ENCODE measurements at places on chromosomes 12 and 14. TPM values are rescaled to one million over a fixed set of nuclear protein-coding genes. Genes with fewer than 3 reads are reported as not detected.

DNA sequence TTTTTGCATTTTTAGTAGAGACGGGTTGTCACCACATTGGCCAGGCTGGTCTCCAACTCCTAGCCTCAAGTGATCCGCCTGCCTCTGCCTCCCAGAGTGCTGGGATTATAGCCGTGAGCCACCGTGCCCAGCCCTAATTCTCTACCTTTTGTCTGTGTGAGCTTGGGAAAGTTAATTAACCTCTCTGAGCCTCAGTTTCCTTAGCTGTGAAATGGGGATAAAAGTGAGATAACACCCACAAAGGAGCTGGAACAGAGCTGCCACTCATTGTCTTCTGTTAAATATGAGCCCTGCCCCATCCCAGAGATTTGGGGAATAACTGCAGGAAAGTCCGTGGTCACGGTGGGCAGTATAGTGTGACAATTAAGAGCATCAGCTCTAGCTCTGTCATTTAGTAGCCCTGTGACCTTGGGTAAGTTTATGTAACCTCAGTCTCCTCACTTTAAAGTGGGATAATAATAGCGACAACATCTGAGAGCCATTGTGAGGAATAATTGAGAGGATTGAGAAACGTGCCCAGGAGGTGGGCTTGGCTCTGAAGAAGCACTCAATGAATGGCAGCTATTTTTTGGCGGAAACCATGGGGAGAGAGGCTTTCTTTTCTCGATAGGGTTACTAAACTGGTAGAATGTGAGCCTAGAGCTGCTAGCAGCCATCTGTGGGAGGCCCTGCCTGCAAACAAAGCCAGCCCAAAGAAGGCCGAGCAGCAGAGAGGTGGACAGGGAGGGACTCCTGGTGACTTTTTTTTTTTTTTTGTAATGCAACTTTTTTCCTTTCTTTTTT, 60.8 kb upstream of the MED13L start:
- no peak for DNase-seq

GRCh38 chr14:99272899-99273765, 1.1 kb upstream of the BCL11B start:
- DNase-seq, result peak; percentile 28

DNA sequence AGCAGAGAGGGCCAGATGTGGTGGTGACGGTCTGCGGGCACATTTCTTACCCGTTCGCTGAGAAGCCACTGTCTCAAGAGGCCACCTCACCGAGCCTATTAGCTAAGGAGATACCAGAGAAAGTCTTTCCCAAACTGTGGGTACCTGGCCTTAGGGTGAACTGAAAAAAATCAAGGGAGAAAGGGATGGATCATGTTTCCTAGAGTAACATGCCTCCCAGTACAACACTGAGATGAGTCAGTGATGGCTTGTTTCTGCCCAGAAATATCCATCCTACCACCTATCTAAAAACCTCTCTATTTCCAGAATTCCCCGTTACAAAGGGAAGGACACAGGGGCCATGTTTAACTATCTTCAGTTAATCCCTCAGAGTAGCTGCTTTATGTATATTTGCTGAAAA, 83.7 kb downstream of the LMNTD1 start:
- DNase-seq, result no peak

GRCh38 chr12:104452087-104452486, 4.7 kb upstream of the CHST11 start:
- DNase-seq, result no peak

DNA sequence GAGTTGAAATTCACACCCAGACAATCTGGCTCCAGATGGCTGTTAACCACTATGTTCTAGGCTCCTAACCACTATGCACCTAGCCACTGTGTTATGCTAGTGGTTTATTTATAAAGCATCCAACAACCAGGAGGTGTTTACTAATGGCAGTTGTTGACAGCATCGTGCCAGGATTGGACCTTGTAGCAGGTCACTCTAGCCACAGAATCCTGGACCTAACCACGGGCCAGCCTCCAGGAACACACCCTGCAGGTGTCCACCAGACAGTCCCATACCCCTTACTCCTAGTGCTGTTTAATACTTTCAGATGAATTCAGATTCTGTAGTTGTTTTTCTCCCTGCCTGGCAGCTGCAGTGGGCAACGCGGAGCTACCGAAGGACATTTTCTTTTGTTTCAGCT, 109.4 kb upstream of the MYL2 start:
- no peak for DNase-seq

DNA sequence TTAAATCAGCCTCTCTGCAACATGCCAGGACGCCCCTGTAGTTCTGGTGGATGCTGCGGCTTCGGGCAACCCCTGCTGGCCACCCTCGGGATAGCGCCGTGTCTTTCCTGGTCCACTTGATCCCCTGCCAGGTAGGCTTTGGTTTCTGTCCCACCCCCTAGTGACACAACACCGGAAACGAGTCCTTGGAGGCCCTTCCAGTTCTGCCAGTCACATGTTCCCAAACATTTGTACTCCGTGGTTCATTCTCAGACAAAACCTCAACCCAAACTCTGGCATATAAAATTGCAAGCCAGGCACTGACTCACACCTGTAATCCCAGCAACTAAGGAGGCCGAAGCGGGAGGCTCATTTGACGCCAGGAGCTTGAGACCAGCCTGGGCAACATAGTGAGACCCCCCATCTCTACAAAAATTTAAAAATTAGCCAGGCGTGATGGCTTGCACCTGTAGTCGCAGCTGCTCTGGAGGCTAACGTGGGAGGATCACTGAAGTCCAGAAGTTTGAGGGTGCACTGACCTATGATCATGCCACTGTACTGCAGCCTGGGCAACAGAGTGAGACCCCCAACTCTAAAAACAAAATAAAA, 37.0 kb downstream of the RASAL1 start:
- peak; percentile 76 for DNase-seq

DNA sequence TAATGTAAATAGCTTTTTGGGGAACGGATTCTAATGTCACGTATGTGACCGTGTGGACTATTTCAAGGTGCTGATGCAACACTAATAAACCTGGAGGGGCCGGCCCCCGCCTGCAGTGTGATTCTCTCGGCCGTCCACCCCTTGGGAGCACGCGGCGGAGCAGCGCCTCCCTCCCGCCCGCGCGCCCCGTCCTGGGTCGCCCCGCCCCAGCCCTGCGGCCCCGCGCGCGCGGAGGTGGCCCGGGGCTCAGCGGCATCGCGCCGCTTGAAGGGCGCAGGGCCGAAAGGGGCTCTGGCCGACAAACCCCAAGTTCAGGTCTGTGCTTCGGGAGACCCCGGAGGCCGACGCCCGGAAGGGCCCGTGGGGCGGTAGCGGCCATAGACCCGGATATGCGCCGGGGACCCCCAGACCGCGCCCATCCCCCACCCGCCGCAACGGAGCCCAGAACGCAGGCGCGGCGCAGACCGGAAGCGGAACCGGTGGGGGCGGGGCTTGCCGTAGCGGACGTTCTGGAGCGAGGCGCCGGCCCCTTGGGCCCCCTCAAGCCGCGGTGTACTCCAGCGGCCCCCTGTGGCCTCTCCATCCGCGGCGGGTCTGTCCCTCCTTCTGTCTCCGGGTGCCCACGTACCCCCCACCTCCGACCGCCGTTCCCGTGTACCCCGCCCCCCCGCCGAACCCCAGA, at the start of gene TEX22:
Gene TEX22, plus strand, starts transcription at position 495 of the 682 bp plus-strand sequence. CDS start 803 bp downstream, outside the sequence.
- DNase-seq, result peak; percentile 89

The ATL1 gene
- 2.6 TPM for total RNA-seq

All from dermis blood vessel endothelial cell (primary cell).